ENCODE measurements at places on chromosomes 2 and 18. TPM values are rescaled to one million over a fixed set of nuclear protein-coding genes. Genes with fewer than 3 reads are reported as not detected.

- DNase-seq, result no peak
Measured at GRCh38 chr18:25759111-25759510, 331.3 kb downstream of the SS18 start.

DNA sequence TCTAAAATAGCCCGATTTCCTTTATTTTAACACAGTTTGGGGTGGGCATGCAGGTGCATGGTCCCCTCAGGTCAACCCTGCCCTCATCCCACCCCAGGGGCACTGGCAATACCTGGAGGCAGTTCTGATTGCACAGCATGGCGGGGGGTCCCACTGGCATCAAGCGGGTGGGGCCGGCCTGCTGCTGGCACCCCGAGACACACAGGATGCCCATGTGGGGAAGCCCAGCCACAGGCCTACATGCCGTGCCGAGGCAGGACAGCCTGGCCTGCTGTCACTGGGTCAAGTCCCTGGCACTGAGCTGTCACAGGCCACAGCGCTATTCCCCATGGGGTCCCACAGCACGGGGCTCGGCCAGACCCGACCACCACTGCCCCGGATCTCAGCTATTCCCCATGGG, 11.9 kb upstream of the KCNG2 start:
- DNase-seq, result no peak

- DNase-seq, result no peak
Measured at GRCh38 chr2:241908686-241909420, 39.3 kb downstream of the RTP5 start.

- no peak for DNase-seq
Measured at GRCh38 chr2:395886-396285, 108.0 kb upstream of the ALKAL2 start.

The KCNJ13 gene
- total RNA-seq, result 3.5 TPM

GRCh38 chr2:59425247-59425646, 1128.2 kb downstream of the BCL11A start:
- DNase-seq, result no peak

The NFATC1 gene
- total RNA-seq, result 16.8 TPM

- DNase-seq, result no peak
Measured at GRCh38 chr2:150903461-150903860, 358.2 kb downstream of the RBM43 start.

DNA sequence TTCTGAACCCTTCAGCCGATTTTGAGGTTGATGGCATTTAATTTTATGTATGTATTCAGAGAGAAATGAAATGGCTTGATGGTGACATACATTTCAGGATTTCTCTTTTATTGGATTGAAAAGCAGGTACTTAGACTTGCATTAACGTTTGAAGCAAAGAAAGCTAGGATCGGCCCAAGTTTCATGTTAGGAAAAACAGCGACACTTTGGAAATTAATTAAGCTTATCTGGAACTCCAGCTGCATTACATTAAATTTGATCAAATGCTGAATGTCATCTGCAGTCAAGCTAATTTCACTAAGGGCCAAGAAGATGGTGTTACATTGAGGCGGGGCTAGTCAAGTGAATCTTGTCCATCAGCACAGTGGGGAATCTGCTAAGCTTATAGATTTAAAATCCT, 441.8 kb downstream of the IRS1 start:
- DNase-seq, result no peak
